ENCODE measurements at places on chromosomes 2 and 18.

GRCh38 chr2:234388591-234388990, 108.3 kb downstream of the ARL4C start:
- no peak for DNase-seq

DNA sequence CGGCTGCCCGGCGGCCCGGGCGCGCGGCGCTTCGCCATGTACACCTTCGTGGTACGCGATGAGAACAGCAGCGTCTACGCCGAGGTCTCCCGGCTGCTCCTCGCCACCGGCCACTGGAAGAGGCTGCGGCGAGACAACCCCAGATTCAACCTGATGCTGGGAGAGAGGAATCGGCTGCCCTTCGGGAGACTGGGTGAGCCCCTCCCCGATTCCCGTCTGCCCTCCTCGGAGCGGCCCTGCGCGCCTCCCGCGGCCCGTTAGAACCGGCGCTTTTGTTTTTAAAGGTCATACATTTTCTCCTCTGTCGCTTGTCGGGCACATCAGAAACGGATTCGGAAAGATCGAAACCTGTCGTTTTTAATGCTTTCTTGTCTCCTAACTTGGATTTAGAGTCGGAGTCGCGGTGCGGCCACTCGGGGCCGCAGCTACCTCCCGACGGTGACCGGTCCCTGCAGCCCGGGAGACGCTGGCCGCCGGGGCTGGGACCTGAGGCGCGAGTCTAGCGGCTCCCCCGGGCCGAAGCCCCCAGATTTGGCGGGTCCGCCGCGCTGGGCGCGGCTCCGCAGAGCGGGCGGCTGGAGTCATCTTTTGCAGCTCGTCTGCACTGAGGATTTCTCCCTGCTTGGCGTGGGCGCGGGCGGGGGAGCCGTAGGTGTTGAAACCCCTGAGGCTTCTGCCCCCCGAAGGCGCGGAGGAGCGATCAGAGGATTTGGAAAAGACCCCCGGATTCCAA, 519 bp downstream of the TTL start:
- DNase-seq, result no peak

DNA sequence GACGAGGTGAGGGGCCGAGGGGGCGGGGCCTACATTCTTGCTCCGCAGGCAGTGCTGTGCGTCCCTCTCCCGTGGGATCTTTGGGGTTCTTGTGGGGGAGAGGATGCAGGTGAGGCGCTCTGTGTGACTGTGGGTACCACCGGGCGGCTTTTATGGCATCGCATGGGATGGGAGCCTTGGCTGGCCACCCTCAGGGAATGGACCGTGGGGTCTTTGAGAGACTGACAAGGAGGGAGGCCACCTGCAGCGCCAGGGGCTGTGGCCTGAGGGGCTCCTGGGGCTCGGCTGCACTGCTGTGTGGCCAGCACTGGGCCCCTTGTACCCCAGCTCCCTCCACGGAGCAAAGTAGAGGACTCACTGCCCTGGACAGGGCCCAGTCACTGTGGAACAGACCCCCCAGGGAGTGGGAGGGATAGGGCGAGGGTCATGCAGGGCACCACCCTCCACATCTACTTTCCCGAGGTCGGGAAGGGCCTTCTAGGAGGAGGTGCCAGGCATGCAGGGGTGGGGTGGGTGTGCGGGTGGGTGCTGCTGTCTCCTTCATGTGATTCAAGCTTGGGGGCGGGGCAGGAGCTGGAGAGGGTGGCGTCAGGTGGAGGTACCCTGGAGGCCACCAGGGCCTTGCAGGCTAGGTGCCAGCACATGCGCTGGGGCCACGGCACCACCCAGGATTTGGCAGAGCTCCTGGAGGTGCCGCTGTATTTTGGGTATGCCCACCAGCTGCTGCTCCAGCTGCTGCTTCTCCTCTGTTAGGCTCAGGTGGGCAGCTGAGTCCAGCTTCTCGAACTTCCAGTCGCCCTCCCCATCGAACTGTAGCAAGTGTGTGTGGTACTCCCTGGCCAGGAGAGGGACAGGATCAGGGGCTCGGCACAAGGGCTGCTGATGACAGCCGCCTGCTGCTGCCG, 1072.4 kb downstream of the RPIA start:
- DNase-seq, result no peak

DNA sequence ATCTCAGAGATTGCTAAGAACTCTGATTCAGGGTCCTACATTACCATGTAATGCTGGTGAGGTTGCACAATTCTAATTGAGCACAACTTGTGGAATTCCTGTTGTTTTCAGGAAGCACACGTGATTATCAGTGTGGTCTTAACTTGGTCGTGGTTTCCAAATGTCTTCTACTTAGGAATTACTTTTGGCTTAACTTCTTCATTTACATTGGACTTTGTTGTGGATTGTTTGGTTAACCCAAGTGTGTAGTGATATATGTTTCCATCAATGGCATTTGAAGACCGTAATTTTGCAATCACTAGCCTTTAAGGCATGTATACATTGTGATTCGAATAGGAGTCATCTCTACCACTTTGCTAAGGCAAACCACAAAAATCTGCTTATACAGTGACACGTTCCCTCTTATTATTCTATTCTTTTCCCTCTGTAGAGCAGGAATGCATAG, 373.3 kb downstream of the IRS1 start:
- DNase-seq, result no peak

GRCh38 chr2:238857959-238858358, 10.1 kb downstream of the TWIST2 start:
- no peak for DNase-seq

- no peak for DNase-seq
Measured at GRCh38 chr18:55494899-55495298, 93.1 kb downstream of the TCF4 start.

DNA sequence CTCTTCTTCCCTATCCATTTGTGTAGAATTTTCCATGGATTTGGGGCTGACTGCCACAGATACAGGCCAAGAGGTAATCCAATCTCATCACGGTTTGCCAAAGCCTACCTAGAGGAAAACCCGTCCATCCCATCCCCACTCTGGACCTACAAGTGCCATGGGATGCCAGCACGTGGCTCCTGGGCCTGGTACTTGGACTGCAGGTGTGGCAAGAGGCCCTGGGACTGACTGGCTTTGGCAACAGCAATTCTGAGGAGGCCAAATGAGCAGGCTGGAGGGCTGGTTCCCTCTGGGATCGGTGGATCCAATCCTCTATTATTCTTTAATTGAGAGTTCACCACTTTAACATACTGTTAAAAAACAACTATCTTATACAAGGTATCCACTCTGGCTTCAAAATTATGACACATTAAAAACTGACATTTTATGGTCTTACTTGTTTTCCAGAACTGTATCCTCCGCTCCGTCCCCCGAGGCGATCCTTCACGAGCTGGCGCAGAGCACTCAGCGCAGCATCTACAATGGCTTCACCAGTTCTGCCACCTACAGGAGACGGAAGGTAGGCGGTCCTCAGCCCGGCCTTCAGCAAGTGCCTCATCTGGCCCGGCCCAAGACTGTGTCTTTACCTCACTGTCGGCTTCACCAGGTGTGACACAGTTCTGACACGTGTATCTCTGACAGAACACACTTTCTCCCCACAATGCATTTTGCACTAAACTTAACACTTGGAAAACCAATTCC, 19.8 kb downstream of the PDIA6 start:
- no peak for DNase-seq

DNA sequence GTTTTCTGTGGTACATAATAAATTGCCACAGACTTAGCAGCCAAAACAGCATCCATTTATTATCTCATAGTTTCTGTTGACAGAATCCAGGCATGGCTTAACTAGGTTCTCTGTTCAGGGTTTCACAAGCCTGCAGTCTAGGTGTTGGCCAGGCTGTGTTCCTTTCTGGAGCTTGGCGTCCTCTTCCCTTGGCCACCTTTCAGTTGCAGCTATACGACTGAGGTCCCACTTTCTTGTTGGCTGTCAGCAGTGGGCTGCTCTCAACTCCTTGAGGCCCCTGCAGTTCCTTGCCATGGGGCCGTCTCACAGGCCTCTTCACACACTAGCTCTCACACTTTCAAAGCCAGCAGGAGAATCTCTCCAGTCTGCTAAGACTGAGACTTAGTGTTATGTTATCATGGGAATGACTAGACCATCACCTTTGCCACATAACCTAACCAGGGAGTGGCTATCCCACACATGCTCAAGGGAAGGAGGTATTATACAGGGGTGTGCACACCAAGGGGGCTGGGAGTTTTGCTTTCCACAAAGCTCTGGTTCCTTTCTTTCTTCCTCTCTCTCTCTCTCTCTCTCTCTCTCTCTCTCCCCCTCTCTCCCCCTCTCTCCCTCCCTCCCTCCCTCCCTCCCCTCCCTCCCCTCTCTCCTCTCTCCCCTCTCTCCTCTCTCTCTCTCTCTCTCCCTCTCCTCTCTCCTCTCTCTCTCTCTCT, 15.8 kb downstream of the RIOK3 start:
- no peak for DNase-seq

DNA sequence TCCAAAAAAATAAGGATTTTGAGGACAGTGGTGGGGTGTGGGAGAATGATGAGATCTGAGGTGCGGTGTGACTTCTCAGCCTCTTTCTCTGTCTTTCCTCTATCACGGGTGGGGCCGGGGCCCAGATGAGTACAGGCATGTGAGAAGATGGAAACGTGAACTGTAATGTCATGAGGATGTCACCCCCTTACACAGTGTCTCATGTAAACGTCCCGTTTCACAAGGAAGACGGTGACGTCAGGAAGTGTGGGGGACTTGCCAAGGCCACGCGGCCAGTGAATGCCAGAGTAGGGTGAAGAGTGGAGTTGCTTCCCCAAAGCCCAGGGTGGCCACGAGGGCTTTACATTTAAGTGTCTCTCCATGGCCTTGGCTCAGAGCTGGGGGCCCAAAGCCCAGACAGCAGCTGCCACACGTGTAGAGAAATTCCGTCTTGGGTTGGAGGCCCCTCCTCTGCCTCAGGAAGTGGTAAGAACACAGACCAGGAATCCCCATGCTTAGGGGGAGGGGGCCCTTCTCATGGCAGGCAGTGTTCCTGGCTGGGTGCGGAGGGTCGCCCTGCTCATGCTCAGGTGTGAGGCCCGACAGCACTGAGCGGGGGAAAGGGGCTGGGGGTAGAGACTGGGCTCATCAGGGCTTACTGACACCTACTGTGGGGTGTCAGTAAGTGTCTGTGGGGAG, 80.9 kb upstream of the SMAD7 start:
- no peak for DNase-seq

DNA sequence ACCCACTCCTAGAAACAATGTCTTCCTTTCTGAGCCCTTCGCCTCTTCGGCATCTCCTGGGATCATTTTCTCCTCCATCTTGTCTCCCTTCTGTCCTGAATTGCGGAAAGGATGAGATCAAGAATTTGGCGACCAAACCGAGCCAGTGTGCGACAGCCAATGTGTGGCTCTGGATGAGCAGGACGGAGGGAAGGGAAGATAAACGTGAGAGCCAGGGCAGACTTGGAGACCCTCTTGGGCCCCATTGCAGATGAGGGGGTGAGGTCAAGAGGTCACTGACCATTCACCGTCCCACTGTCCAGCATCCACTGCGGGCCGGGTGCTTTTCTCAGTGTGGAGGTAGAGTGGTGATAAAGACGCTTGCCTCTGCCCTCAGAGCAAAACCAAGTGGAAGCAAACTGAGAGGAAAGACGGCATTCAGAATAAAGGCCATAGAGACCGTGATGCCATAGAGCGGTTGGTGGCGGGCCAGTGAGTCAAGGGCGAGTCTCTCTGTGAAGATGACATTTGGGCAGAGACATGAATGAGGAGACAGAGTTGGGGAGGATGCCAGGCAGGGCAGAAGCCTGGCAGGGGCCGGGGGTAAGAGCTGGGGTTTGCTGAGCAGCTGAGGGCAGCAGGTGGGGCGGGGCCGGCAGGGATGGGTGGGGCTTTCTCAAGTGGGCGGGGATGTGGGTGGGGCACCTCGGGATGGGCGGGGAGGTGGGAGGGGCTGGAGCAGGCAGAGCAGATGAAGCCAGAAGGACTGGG, 55.6 kb downstream of the ACAA2 start:
- no peak for DNase-seq

DNA sequence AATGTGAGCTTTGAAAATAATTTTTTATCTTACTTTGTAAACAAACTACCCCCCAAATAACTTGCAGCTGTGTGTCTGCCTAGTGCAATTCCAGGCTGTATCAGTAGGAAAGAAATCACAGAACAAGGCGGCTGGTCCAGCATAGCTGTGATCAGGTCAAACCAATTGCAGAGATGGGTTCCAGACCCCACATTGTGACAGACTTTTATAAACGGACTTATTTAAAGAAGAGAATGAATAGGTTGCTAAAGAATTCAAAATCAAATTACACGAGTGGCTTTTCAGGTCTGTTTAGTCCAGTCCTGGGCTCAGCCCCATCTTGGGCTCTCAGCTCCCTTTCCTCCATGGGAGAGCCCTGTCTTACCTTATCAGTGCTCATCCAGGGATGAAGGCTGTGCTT, 11.1 kb downstream of the BMP10 start:
- DNase-seq, result no peak

- no peak for DNase-seq
Measured at GRCh38 chr2:101329026-101329425, 20.5 kb upstream of the RNF149 start.

Data from iPS DF 19.7 (cell line).